T-helper 2 cell treated with Interferon-gamma antibody and Interleukin-4, amounts not matched to agents 5 μg/mL and 100 μg/mL, for 36 hours (primary cell): ENCODE measurements at places on chromosomes 5 and 9.

DNA sequence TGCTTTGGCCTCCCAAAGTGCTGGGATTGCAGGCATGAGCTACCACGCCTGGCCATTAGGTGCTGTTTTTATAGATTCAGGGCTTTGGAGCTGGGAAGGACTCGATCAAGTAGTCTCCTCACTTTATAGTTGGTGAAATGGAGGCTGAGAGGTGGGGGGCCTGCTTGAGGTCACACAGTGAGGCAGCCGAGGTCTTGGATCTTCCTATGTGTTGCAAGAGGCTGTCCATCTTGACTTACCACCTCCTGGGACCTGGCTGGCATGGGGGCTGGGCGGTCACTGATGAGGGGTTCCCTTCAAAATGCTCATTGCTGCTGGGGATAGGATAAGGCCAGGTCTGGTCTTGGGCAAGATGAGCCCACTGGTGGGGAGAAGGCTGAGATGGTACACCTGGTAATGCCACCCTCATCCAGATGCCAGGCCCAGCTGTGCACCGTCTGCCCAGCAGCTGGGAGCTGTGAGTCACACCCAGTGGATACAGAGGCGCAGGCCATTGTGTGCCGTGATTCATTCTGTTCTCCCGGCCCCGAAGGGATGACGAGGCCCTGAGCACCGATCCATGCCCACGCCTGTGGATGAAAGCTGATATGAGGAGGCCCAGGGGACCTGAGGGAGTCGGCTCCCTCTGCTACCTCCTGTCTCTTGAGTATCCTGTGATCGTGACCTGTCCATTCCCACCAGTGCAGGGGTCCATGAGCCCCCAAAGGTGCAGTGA is 10.5 kb upstream of the NDST1 start:
- no peak for DNase-seq

GRCh38 chr9:19286634-19287188 is 56.2 kb downstream of the DENND4C start:
- DNase-seq = no peak

- DNase-seq = no peak
These were observed 698.0 kb downstream of the CETN3 start for GRCh38 chr5:89711526-89711925.

DNA sequence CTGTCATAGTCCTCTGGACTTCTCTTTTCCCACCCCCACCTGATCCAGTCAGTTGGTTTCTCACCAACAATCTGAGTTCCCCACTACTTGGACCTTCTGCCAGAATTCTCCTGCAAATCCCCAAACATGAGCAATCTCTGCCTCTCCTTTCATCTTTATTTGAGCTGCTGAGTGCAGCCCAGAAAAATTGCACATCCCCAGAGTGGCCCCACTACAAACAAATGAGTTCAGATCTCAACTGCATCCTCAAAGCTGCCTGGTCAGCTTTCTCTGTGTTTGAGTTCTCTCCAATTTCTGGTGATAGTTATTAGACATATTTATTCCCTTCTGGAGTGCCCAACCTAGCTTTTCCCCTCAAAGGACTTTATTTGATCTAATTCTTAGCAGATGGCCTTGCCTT is 102.2 kb downstream of the PSAT1 start:
- DNase-seq = no peak

DNA sequence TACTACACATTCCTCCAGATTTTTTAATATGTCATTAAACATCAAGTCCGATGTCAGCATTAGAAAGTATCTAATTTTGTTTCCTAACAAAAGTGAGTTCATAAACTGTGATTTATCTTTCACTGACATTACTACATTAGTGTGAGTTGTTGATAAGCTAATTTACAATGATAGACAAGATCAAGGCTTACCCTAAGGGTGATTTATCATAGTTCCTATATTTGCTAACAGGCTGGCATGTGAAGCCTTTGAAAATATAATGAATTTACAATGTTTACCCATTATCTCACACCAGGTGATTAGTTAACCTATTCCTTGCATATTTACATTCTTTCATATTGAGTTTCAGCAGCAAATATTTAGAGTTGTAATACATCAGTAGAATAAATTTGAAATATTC is 1096.9 kb upstream of the NUDT12 start:
- no peak for DNase-seq

DNA sequence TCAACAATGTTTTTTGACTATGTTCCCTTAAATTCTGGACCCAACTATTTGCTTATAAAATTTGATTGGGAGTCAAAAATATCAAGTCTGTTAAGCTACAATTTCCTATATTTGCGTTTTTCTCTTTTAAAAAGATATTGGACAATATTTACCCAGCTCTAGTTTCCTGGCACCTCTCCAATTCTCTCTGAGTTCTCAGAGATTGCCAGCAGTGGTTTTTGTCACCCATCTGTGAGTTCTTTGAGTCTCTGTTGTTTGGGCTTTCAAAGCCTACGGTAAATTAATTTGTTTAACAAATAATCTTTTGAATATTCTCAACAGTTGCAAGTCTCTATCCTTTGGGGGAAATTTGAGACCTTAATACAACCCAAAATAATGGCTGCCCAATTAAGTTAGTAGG is 174.2 kb upstream of the PUM3 start:
- DNase-seq = no peak

DNA sequence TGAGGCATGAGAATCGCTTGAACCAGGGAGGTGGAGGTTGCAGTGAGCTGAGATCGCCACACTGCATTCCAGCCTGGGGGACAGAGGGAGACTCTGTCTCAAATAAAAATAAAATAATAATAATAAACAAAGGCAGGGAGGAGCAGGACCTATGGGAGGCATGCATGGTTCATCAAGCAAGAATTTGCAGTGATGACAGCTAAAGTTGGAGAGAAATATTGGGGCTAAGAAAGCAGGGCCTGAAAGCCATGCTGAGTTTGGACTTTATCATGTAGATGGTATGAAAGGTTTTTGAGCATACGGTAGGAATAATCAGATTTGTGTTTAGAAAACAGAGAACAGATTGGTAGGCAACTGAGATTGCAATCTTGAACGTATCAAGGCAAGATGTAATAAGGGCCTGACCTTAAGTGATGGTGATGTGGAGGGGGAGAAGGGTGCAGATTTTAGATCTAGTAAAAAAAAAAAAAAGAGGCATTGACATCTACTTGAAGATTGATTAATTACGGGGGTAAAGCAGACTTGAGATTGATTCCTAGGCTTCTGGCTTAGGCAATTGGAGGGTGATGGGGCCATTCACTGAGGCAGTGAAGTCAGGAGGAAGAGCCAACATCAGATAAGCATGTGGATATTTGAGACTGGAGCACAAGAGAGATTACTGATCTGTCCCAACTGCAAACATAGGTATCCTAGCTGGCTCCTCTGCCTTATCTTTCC is 50.7 kb downstream of the CFAP95 start:
- DNase-seq = no peak

- DNase-seq = no peak
These were observed 105.5 kb downstream of the MACIR start for GRCh38 chr5:103364074-103364473.

DNA sequence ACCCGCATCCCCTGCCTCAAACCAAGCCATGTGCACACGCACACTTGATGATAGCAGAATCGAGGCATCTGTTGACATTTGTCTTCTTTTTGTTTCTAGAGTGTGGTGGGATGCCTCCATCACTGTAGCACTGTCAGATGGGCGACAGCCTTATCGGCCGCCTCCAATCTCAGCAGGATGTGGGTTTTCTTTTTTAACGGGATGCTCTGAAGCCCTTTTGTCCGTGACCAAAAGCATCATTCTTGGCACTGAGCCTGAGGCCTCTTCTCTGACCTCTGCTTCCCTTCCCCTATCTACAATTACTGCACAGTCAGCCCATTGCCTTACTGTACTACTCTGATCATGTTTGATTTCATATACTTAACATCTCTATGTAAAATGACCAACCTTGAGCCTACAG is 78.3 kb downstream of the LMNB1 start:
- DNase-seq = no peak

DNA sequence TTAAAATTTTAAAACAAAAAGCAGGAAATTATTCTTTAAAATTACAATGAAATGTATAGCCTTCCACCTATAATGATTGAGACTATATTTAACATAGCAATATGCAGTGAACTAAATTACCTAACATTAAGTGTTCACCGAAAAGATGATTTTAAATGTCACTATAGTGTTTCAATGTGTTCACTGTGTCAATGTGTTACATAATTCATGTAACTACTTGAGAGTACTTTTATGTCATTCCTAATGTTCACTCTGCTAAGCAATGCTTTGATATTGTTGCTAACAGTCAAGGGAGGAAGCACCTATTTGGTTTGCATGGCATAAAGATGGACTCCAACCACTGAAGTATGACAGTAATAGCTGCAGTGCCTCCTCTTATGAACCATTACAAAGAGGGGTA is 629.8 kb upstream of the C9orf72 start:
- no peak for DNase-seq

- DNase-seq = no peak
These were observed 5.9 kb upstream of the NACC2 start for GRCh38 chr9:136100700-136101614.

DNA sequence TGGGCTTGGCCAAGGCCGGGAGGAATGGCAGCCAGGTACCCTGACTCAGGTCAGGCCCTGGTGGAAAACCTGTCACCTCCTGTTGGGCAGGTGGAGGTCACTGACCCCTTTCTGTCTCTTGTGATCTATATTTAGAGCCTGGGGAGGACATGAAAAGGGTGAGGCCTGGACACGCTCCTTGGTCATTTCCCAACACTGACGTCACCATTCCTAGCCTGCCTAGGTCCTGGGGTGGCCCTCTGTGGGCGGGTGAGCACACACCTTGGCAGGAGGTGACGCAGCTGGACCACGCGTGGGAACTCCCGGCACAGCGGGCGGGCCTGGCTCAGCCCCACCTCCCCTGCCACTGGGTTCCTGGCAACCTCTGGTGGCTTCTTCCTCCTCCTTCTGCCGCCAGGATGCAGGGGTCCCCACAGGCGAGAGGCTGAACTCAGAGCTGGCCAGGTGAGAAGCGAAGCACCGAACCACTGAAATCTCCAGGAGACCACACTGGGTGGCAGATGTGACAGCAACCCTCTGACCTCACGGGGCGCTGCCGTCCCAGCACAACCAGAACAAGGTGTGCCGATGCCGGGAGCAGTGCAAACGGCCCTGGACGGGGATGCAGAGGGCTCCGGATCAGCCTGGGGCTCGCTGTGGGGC is 6.4 kb upstream of the RALGDS start:
- DNase-seq = no peak

- DNase-seq = peak; percentile 15
These were observed 226.5 kb upstream of the MAP3K1 start for GRCh38 chr5:56588636-56589480.

DNA sequence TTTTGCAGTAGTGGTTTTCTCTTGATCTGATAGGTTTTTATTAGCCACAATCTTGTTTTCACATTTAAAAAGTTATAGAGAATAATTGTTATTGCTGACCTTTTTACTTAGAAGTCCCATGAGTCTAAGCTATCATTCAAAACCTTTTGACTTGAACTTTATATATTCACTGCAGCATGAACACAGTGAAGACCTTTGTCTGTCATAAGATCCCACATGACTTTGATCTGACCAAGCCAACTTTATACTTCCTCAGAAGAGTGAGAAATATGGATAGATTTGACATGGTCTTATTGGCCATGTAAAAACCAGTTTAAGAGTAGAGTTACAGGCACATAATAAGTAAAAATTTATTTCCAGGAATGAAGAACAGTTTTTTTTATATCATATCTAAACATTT is 34.1 kb downstream of the RAD1 start:
- no peak for DNase-seq

GRCh38 chr9:3136230-3136629 is 292.3 kb upstream of the PUM3 start:
- DNase-seq = no peak
